Fibroblast of skin of scalp (primary cell): ENCODE measurements at places on chromosomes 12 and 14.

GRCh38 chr12:110203546-110203945 lies 77.5 kb upstream of the ATP2A2 start:
- no peak for DNase-seq

GRCh38 chr14:55398679-55399078 lies 13.0 kb downstream of the ATG14 start:
- DNase-seq: peak; percentile 95

GRCh38 chr12:56922031-56922430 lies 12.2 kb downstream of the SDR9C7 start:
- DNase-seq: no peak

DNA sequence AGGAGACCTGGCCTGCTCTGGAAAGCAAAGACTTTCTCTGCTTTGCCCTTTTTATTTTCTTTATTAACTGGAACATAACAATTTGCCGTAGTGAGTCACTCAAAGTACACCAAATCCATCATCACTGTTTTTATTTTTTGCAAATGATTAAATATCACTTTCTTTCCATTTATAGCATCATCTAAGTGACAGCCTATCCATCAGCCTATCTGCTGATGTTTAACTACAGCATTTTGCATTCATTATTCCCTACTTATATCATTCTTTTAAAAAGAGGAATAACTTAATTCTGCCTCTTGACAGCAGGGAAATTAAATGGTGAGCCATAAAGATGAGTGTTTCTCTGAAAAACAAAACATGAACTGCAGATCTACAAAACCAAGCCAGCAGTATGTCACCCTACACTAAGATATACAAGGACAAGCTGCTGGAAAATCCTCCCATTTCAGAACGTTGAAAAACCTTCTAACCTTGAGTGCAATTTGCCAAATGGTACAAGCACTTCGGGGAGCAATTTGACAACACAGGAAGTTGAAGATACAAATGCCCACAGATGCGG lies 821.3 kb upstream of the TMEM132C start:
- DNase-seq: no peak

DNA sequence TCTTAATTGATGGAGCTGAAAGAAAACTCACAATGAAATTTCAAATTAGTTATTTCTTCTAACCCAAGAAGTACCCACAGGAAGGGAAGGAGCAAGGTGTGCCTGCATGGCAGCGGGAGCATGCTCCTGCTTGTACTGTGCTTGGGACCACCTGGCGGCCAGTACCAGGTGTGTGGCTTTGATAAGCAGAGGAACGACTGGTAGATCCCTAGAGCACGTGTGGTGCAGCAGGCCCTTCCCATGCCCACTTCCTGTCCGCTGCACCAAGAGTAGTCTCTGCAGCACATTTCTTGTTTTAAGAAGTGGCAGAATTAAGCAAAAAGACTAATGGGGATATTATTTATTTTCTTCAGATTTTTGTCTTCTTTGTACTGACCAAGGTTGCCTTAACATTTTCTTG lies 122.3 kb upstream of the ATF1 start:
- DNase-seq: no peak

DNA sequence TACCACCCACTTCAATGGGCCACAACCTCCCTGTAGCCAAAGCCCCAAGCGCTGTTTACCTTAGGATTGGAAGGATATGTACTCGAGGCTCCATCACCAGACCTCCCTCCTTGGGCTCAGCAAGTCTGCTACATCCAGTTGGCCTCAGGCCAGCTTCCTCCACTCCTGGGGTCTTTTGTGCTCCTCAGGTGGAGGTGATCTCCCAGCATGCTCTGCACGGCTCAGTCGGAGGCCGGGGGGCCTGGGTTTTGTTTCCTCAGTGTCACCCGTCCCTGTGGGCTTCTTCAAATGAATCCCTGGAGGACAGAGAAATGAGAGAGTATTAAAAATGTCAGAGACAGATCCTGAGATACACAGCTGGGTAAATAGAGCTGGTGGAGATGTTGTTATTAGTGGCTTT lies 723.1 kb upstream of the TBX3 start:
- no peak for DNase-seq

DNA sequence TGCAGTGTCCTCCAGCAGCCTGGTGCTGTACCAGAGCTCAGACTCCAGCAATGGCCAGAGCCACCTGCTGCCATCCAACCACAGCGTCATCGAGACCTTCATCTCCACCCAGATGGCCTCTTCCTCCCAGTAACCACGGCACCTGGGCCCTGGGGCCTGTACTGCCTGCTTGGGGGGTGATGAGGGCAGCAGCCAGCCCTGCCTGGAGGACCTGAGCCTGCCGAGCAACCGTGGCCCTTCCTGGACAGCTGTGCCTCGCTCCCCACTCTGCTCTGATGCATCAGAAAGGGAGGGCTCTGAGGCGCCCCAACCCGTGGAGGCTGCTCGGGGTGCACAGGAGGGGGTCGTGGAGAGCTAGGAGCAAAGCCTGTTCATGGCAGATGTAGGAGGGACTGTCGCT lies 15.2 kb downstream of the C12orf43 start:
- DNase-seq: no peak

GRCh38 chr12:129409281-129409680 lies 494.5 kb downstream of the TMEM132D start:
- no peak for DNase-seq

GRCh38 chr12:31236998-31237637 lies 88.8 kb downstream of the SINHCAF start:
- no peak for DNase-seq

DNA sequence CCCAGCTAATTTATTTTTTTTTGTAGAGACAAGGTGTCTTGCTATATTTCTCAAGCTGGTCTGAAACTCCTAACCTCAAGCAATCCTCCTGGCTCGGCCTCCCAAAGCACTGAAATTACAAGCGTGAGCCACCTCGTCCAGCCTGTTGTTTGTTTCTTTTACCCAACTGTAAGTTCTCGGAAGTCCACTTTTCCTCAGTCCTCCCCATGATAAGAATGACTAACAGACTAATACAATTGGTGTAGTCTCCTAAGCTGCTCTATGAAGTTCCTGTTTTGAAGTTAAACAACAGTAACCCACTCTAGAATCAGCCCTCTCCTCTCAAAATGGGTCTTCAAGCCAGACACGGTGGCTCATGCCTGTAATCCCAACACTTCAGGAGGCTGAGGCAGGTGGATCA lies 36.5 kb downstream of the HIGD1C start:
- DNase-seq: no peak

DNA sequence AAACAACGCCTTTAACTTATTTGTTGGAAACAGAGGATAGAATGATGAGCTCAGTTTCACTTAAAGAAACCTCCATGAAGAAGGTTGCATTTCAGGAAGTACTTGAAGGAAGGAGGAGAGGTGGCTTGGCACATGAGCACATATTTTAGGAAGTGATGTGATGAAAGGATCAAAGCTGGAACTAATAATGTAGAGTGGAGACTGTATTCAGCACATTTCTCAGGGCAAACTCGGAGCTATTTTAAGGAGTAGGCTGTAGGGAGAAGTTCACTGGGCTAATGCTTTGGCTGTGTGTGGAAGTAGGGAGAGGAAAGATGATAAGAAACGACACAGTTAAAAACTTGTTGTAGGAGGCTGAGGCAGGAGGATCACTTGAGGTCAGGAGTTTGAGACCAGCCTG lies 272.8 kb downstream of the AKAP6 start:
- peak; percentile 22 for DNase-seq

GRCh38 chr12:25017336-25017735 lies 68.4 kb upstream of the BCAT1 start:
- peak; percentile 8 for DNase-seq

DNA sequence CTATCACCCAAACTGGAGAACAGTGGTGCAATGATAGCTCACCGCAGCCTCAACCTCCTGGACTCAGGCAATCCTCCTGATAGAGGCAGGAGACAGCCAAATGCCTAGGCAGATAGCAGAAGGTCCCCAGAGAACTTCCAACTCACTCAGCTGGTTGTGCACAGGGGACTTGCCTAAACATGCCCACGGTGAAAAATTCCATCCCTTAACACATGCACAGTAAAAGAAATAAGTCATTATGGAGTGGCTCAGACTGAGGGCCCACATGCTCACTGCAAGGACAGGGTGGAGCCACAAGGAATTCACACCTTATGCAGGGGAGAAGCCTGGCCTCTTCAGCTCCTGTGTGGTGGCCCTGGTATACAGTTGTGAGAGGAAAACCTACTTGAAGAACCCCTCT lies 525.8 kb upstream of the ATP2B1 start:
- DNase-seq: peak; percentile 60

- DNase-seq: no peak
Measured at GRCh38 chr12:88371416-88372183, 208.7 kb downstream of the KITLG start.
